ENCODE measurements at places on chromosomes 6 and 20.
A peak's percentile ranks its signal among the peaks of the same experiment; 100 is the strongest.

GRCh38 chr6:145247692-145248419 is 487.5 kb downstream of the EPM2A start:
- DNase-seq, result no peak

- DNase-seq, result no peak
Measured at GRCh38 chr20:56953048-56953586, 313.3 kb downstream of the BMP7 start.

- DNase-seq, result peak; percentile 25
Measured at GRCh38 chr6:2989332-2990247, 10.1 kb upstream of the NQO2 start.

GRCh38 chr6:14857501-14857900 is 388.4 kb upstream of the JARID2 start:
- DNase-seq, result no peak

- DNase-seq, result no peak
Measured at GRCh38 chr20:2955257-2955970, 82.1 kb downstream of the PTPRA start.

DNA sequence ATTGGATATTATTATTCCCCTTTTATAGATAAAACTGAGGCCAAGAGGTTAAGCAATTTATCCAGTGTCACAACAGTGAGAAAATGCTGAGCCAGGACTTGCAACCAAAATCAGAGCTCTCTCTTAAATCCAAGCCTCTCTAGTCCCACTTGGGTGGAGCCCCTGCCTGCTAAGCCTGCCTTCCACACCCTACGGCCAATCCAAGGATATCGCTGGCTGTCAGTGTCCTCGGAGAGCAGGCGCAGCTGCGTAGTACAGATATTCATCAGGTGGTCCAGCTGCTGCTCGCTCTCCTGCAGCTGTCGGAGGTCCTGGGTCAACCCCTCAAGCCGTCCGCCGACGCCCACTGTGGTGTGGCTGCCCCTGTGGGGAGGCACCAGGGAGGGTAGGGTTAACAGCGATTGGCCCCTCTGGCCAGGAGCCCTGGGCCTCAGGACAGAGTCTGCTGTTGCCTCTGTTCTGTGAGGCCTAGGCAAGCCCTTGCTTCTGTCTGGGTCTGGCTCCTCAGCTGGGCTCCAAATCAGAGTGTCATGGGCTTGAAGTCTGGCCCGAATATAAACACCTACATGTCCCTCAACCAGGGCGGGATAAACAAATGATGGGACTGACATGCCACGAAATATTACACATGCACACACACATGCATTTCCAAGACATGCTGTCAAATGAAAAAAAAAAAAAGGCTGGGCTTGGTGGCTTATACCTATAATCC is 3.9 kb upstream of the NECAB3 start:
- no peak for DNase-seq

Measured in NCI-H2107 (cell line).